ENCODE measurements at places on chromosomes 12 and 14.

DNA sequence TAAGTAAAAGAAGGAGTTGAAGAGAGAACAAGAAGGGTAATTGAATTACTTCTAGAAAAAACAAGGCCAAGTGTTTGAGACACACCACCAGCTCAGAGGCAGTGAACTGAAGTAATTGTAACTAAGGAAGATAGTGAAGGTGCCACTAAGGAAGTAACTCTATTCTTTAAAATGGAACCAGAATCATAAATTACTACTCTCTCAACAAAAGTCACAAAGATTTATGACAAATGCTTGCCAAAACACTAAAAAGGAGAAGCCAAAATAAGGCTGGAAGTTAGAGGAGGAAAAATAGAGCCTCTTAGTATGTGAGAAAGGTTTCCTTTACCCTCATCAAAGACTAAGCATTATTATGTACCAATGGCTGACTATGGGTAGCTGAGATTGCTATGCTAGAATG lies 208.5 kb downstream of the MDGA2 start:
- no peak for DNase-seq

GRCh38 chr14:34662561-34663088 lies 32.7 kb upstream of the SNX6 start:
- no peak for DNase-seq

DNA sequence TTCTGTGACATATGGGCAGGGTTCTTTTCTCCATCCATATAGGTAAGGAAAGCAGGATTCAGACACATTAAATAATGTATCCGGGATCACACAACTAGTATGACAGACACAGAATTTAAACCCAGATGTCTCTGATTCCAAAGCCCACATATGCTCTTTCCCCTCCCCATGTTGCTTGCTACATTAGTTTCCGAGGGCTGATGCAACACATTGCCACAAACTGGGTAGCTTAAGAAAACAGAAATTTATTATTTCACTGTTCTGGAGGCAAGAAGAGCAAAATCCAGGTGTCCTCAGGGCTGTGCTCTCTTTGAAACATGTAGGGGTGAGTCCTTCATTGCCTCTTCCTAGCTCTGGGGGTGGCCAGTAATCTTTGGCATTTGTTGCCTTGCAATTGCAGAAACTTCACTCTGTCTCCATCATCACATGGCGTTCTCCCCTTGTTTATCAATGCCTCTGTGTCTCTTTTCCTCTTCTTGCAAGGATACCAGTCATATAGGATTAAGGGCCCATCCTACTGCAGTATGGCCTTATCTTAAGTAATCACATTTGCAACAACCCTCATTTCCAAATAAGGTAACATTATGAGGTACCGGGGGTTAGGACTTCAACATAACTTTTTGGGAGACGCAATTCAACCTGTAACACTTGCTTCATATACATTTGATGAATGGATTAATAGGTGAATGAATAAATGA lies 83.0 kb upstream of the CCND2 start:
- no peak for DNase-seq

DNA sequence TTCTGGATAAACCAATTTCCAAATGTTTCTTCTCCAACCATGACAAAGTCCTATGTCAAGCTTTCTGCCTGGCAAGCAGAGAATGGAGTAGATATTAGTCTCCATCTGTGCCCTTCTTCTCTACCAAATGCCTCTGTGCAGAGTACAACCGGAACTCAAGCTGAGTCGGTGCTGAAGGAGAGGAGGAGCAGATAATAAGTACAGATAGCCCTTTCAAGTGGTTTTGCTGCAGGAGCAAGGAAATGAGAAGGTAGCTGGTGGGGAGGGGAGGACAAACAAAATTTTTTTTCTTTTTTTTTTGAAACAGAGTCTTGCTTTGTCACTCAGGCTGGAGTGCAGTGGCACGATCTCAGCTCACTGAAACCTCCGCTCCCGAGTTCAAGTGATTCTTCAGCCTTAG lies 14.2 kb upstream of the HELB start:
- DNase-seq, result no peak

DNA sequence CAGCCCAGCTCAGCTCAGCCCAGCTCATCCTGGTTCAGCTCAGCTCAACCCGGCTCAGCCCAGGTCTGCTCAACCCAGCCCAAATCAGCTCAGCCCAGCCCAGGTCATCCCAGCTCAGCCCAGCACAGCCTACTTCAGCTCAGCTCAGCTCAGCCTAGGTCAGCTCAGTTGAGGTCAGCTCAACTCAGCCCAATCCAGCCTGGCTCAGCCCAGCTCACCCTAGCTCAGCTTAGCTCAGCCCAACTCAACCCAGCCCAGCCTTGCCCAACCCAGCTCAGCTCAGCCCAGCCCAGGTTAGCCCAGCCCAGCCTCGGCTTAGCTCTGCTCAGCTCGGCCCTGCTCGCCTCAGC lies 332.3 kb downstream of the TMEM121 start:
- DNase-seq, result no peak

DNA sequence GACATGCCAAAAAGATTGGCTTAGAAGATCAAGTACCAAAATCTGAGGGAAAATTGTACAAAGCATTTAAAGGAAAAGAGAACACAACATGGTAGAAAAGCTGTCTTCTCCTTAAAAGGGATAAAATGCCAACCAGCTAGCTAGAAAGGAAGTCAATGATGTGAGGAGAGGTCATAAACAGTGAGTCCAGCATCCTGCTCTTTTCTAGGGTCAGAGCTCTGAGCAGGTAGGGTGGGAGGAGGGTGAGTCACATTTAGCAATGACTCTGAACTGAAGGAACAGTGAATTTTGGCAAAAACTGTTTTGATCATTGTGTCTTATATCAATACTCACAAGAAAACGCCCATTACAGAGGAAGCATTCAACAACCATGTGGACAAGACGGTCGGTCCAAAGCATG lies 322.3 kb downstream of the DAD1 start:
- no peak for DNase-seq

GRCh38 chr12:22860926-22861325 lies 236.0 kb downstream of the ETNK1 start:
- no peak for DNase-seq

GRCh38 chr12:75979181-75979580 lies 52.4 kb downstream of the PHLDA1 start:
- DNase-seq, result no peak

GRCh38 chr12:20572451-20572850 lies 122.7 kb upstream of the SLCO1C1 start:
- DNase-seq, result no peak

DNA sequence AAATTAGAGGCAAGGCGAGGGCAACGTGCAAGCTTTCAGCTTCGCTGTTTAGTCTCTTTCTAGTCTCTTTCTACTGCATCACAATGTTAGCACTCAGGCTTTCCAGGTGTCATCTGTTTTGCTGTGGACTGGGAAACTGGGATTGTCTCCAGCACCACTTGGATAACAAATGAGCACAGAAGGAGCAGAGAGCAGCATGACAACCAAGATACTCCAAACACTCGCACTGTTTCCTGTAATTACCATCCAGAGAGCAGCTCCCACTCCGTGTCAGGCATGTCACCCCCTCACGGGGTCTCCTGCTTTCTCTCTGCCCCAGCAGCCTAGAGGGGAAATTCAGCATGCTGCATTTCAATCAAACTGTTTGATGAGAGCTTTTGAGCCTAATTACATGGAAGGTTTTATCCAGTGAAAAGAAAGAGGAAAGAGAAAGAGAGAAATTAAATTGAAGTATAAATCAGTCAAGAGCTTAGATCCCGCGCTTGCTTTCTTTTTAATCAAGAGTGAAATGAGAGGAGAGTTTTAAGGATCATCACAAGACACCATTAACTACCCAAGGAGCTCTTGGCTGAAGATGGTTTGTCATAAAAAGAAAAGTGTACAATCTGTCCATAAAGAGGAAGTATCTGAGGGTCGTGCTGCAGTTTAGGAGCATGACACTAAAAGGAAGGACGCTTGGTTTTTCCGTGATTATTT lies 917.7 kb downstream of the DIO2 start:
- DNase-seq, result peak; percentile 20

GRCh38 chr12:2691345-2692071 lies 103.3 kb upstream of the FKBP4 start:
- no peak for DNase-seq

DNA sequence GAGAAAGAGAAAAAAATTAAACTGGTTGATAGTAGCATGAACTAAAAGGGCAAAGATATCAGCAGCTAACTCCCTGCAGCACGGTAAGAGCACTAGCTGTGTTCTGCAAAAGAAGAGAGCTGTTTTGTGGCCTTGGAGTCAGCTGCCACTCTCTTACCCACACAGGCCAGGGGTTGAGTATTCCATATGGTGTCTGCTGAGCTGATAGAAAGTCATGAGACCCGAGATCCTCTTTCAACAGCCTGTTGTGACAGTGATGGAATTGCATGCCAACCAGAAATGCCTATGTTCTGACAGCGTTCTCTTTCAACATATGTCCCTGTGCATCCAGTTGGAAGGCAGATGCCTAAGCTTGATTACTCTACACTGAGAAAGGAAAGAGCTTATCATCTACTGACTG lies 39.9 kb downstream of the TMTC1 start:
- DNase-seq, result no peak

- no peak for DNase-seq
Observed at GRCh38 chr12:31780096-31780495, 51.3 kb upstream of the AMN1 start.

GRCh38 chr14:105201156-105201924 lies 20.2 kb upstream of the NUDT14 start:
- no peak for DNase-seq

GRCh38 chr14:101458741-101459550 lies 102.3 kb upstream of the DIO3 start:
- DNase-seq, result no peak
